Left renal cortex interstitium (tissue), 4 donors: ENCODE measurements at places on chromosomes 7 and 10.

GRCh38 chr7:158361326-158361946 is 226.2 kb downstream of the PTPRN2 start:
- DNase-seq, result no peak

DNA sequence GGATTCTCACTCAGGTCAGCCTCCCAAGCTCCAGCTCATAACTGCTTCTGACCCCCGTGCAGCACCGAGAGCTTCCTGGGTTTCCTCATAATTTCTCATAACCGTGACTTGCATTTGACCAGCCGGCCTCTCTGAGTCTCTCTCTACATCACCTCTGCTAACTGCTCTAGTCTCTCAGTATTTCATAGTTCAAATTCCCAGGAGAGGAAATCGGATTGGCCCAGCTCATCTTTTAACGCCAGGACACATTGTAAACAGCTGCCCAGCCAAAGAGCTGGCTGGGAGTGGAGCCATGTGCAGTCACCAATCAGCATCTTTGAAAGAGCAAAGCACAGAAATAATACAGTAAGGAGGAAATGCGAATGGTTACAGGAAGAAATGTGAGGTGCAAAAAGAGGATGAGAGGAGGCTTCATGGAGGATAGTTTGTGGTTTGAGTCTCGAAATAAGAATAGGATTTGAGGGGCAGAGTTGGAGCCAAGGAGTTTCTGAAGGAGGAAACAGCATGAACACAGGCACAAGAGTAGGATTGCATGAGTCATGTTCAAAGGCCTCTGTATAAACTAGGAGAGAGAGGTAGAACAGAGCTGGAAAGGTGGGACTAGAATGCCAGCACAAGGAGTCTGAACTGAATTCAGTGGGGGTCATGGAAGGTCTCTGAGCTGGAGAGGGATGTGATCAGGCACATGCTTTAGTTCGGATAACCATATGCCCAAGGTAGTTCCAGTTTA is 15.2 kb upstream of the LBX1 start:
- no peak for DNase-seq

DNA sequence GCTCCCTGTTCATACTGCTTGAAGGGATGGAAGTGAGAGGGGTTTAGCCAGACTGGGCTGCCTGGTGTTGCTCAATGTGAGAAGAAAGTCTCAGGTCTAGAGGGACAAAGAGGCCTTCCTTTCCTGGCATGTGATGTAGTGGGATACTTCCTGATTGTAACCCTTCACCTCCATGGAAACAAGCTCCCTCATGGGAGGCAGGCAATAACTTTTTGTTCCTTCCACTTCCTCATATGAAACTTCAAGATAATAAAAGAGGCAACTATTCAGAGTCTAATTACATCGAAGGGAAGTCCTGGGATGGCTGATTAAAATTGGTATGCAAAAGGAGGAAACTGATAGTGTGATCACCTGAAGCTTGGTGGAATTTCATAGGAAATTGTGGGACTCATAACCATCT is 84.1 kb upstream of the ETV1 start:
- no peak for DNase-seq

GRCh38 chr7:157028199-157028903 is 17.9 kb upstream of the MNX1 start:
- no peak for DNase-seq

- no peak for DNase-seq
Observed at GRCh38 chr10:964321-964987, 23.8 kb upstream of the GTPBP4 start.

- no peak for DNase-seq
Observed at GRCh38 chr10:80516506-80517075, 21.1 kb upstream of the SH2D4B start.

DNA sequence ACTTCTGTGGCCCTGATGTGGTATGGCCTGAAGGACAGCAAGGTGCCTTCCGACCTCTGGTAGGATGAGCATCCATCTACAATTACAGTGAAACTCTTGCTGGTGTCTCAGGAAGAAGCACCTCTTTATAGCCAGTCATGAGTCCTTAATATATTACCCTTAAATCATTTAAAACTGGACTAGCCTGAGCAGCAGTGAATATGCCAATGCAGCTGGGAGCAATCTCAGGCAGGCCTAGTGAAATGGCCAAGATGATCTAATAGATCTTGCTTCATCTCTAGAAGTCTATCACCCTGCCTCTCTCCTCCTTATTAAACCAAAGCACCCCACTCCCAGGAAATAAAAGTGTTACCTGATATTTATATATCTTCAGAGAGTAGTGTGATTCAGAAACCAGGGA is 66.7 kb upstream of the SORCS3 start:
- no peak for DNase-seq

DNA sequence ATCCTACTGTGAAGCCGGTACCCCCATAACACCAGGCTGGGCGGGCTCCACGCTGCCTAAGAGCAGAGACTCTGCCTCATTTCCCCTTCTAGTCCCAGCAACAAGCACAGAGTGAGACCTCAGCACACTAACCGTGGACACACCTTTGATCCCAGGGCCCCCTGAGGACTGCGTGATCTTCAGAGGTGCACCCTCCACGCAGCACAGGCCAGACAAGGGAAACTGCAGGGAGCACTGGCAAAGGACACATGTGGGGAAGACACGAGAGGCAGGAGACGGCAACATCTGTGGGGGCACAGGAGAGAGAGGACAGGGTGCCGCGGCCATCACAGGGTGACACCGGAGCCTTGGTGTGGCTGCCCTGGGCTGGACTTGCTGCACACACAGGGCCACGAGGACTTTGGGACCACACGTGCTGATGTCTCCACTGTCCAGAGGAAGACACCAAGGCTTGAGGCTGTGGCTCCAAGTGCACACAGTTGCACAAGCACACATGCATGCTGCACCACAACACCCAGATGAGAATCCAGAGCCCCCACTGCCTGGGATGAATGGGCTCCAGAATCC is 128.8 kb downstream of the PTPRN2 start:
- DNase-seq, result no peak

DNA sequence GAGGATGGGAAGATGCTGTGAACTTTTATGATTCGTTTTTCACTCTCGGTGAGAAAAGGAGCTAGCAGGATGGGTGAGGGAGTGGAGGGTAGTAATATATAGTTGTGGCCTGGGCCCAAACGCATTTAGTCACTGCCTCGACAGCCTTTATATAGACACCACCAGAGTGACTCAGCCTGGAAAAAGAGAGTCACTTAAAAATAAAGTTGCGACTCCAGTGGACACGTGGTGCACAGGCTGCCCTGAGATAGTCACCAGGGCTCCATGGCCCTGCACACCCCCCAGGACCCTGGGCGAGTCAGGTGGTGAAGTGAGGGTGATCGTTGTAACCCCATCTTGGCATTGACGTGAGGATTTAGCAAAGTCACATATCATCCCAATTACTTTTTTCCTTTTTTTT is 106.7 kb downstream of the CUX1 start:
- no peak for DNase-seq

- DNase-seq, result no peak
Observed at GRCh38 chr10:67969875-67970274, 85.4 kb downstream of the SIRT1 start.
